HT-29 (cell line): ENCODE measurements at places on chromosomes 1 and 21. TPM values are rescaled to one million over a fixed set of nuclear protein-coding genes. Genes with fewer than 3 reads are reported as not detected.
A peak's percentile ranks its signal among the peaks of the same experiment; 100 is the strongest.

The SEC16B gene
- 1.5 and 2.9 TPM in 2 replicates for total RNA-seq

The SLC1A7 gene
- 1.4 and 3.1 TPM in 2 replicates for total RNA-seq

The SLC22A15 gene
- total RNA-seq: 0.08 TPM in 1 of 2 replicates, not detected in the other

The LDLRAD1 gene
- total RNA-seq: not detected in 2 replicates

The RHD gene
- 0.66 TPM in 1 of 2 replicates, not detected in the other for total RNA-seq

The RBM11 gene
- not detected in 2 replicates for total RNA-seq

The PLEKHA6 gene
- 76.7 and 88.6 TPM in 2 replicates for total RNA-seq

The SERTAD4 gene
- 0.23 and 0.99 TPM in 2 replicates for total RNA-seq

The MATN1 gene
- total RNA-seq: not detected in 2 replicates

GRCh38 chr1:110829955-110830553 lies 42.9 kb upstream of the CD53 start:
- DNase-seq: peak; percentile 63

DNA sequence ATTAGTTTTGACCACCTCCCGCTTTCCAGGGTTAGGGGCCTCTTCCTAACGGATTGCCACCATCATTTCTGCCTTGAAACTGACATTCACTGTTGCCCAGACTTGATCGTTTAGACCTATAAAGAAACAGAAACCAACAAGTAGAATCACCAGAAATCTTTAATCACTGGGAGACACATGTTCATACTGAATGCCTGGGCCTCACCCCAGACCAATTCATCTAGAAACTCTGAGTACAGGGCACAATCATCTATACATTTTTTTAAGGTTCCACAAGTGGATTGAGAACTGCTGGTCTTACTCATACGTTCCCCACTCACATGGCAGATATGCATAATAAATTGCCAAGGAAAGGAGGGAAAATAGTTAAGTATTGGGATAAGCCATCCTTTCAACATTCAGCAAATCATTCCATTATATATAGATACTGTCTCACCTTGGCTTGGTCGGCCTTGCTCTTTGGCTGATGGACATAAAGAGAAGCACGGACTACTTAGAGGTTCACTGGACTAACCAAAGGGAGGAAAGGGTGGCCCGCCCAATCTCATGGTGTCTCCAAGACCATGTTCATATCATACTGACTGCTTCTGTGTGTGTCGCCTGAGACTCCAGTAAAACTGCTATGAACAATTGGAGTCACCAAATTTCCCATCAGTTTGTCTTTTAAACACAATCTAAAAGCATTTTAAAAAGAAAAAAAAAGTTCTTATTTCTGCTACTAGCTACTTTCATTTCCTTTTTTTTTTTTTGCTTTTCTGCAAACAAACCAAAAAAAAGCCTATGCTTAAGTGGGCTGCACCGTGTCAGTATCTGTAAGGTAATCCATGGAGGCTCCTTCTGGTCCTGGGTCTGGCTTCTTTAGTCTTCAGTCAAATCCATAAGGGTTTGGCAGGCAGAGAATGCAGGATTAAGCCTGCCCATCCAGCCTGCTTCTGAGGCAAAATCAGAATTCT lies 9.4 kb upstream of the TARBP1 start:
- DNase-seq: no peak

DNA sequence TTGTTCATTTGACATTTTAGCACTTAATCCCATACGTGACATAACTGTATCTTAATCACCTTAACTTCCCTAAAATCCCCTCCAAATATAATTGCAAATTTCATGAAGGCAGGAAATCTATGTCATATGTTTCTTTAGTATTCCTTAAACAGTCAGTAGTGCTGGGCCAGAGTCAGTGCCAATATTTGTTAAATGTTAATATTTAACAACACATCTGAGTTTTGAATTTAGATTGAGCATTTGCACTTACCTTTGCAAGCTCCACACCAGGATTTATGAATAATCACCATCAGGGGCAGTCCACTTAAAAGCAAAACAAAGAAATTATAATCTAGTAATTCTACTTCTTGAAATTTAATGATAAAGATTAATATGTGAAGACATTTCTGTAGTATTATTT lies 5.3 kb downstream of the KTI12 start:
- DNase-seq: no peak

DNA sequence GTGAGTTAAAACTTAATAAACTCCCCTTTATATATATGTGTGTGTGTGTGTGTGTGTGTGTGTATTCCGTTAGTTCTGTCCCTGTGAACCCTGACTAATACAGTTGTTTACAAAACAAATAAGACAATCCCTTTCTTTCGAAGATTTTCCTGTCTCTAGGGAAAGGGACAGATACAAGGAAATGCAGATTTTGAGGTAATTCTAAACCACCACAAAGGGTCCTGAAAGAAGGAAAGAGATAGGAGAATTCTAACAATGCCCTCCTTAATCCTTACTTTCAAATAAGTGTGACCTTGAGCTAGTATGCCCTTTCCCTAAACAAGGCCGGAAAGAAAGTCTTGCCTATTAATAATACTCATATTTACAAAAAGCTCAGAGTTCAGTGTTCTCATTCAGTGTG lies 164.8 kb upstream of the COL11A1 start:
- DNase-seq: no peak

GRCh38 chr21:16571594-16571993 lies 841.8 kb downstream of the USP25 start:
- no peak for DNase-seq

GRCh38 chr1:56576880-56577405 lies 2.4 kb downstream of the PLPP3 start:
- peak; percentile 60 for DNase-seq

- DNase-seq: no peak
These were observed 177.8 kb downstream of the RUNX1 start for GRCh38 chr21:34871026-34871908.

GRCh38 chr1:2528016-2528415 lies 1.6 kb upstream of the PANK4 start:
- no peak for DNase-seq

- no peak for DNase-seq
These were observed 337.5 kb downstream of the LRRIQ3 start for GRCh38 chr1:73860421-73860950.
